ENCODE measurements at places on chromosomes 16 and 17.
A peak's percentile ranks its signal among the peaks of the same experiment; 100 is the strongest.

GRCh38 chr16:82439678-82440293 is 187.0 kb upstream of the CDH13 start:
- no peak for DNase-seq

DNA sequence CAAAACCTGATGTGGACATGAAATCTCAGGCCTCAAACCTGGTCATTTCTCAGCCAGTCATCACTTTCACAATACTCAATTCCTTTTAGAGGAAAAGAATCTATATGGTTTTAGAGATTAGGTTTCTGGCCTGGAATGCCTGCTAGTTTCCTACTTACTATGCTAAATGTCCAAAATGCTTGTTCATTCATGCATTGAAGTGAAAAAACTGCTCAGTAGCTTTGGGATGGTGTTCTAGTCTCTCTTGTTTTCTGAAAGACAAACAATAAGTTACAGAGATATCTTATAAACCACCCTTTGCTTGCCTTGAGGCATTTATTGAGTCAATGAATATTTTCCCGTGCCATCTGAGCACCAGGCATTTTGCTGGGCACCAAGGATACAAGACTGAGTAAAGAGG is 1146.5 kb upstream of the GOT2 start:
- DNase-seq, result no peak

DNA sequence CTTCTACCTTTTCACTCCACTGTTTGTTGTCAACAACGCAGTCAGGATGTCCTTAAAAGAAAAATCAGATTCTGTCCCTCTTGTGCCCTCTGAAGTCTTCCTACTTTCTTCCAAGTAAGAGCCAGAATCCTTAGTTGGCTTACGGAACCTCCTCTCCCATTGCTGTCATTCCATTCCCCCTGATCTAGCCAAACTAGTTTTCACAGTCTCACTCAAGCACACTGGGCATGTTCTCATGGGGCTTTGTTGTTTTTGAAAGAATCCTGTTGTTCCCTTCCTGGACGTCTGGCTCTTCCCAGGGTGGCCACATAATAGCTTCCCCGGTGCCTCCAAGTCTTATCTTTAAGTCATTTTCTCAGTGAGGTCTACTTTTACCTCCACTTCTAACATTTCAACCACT is 158.6 kb upstream of the ELAC2 start:
- DNase-seq, result no peak

DNA sequence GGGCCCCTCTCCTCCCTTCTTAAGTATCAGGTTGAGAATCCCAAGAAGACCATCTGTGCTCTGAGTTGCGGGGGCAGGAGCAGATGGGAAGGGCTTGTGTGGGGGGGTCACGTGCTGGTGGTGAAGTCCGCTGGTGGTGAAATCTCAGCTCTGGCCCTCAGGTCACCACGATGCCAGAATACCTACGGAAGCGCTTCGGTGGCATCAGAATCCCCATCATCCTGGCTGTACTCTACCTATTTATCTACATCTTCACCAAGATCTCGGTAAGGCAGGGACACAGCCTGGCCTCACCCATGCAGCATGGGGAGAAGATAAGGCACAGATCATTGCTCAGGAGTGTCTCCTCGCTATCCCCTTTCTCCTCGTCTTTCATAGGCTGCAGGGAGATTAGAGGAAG is 29.7 kb downstream of the SLC5A11 start:
- DNase-seq, result no peak

GRCh38 chr17:57892820-57893595 is 43.2 kb upstream of the MRPS23 start:
- peak; percentile 67 for DNase-seq

DNA sequence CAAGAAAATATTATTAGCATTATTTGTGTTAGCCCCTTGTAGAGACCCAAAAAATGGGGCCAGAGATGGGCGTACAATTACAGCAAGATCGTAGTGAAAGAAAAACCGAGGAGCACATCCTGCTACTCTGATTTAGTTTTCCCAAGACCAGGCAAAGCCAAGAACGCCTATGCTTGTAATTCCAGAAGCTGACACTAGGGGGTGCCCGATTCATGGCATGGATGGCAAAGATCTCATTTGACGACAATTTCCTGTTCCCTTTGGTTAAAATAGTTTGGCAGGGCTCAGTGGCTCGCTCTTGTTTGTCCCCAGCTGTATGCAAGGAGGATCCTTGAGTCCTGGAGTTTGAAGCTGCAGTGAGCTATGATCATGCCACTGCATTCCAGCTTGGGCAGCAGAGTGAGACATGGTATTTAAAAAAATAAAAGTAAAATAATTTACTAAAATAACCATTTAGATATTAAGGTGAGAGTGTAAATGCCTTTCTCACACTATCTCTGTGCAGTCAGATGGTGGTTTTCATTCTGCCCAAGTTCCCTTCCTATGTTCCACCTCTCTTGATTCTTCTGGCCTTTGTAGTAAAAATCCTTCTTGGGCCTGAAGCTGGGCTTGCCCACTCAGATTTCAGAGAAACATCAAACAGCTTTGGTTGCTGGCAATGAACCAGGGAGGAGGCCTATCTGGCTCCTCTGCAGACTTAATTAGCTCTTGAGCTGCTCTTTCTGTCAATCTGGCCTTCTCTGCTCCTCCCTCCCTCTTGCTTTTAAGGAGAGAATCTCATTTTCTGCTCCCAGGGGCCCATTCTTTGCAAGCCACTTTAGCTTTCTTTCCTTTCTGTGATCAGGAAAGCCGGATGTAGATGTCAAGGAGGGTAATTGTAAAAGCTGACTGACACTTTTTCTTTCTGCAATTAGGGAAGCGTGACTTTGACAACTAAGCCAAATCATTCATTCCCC is 31.2 kb downstream of the TMEM238L start:
- peak; percentile 68 for DNase-seq

GRCh38 chr17:30952638-30953393 is 18.0 kb upstream of the RNF135 start:
- no peak for DNase-seq

GRCh38 chr17:68865584-68865983 is 89.6 kb downstream of the ABCA8 start:
- DNase-seq, result no peak

- no peak for DNase-seq
Measured at GRCh38 chr16:71426880-71427615, 14.8 kb downstream of the TLE7 start.

- no peak for DNase-seq
Measured at GRCh38 chr17:36632916-36633771, 31.8 kb downstream of the MRM1 start.

GRCh38 chr16:51008037-51008436 is 143.0 kb downstream of the SALL1 start:
- DNase-seq, result no peak

- no peak for DNase-seq
Measured at GRCh38 chr17:47251421-47251940, 2.1 kb upstream of the ITGB3 start.

- no peak for DNase-seq
Measured at GRCh38 chr17:1089915-1090314, 89.9 kb downstream of the ABR start.

GRCh38 chr17:6753546-6753945 is 2.3 kb upstream of the XAF1 start:
- DNase-seq, result no peak

DNA sequence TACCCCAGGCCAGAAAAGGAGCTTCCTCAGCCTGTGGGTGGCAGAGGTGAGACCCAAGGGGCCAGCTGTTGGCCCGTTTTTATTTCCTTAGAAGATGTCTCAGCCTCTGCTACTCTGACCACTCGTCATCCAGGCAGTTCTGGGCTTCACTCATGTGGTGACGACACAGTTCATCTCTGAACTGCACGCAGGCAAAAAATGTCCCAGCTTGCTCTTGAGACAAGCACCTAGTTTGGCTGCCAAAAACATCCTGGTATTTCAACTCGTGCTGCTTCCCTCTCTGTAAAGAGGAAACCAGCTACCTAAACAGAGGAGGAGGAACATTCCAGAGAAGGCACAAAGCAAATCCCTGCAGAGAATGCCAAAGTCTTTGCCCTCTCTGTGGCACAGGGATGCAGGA is 125.7 kb downstream of the XYLT1 start:
- no peak for DNase-seq

DNA sequence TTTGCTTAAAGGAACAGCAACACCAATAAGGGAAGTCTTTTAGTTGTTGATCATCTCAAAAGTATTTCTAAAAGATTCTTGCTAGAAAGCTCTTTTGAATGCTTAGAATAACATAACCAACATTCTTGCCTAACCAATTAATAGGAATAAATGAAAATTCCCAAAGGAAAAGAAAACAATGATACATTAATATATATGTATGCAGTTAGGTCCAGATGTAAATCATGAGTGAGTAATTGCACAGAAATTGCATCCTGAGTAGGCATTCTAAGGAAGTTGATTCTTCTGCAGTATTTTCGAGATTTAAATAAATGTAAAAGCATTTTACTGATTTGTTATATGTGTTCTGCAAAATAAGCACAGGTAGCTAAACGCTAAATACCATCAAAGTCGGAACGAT is 22.1 kb downstream of the COX10 start:
- DNase-seq, result no peak

DNA sequence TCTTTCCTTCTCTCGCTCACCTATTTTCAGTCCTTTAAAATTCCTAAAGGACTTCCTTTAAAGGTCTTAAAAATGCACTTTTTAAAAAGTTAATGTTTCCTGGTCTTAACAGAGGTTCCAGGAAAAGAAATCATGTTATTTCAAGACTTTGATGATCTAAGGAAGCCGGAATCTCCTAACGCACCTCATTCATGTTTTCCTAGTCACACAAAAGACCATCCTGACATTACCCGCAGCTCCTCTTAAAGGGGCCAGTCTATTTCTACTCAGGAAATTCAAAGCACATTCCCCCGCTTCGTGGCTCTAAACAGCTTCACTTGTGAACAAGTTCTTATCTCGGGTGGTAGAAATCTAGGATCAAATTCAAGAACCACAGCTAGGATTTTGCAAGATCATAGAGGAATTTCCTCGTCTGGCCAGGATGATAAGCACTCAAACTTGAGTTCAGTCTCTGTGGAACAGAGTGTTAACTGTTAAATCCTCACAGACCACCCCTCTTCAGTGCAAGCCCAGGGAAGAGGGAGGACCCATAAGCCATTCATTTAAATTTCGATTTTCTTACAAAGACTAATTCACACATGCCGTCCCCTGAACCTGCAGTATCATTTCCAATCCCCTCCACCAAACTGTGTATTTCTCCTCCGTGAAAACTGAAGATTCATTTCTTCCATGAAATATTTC is 137.1 kb upstream of the AXIN2 start:
- peak; percentile 20 for DNase-seq

DNA sequence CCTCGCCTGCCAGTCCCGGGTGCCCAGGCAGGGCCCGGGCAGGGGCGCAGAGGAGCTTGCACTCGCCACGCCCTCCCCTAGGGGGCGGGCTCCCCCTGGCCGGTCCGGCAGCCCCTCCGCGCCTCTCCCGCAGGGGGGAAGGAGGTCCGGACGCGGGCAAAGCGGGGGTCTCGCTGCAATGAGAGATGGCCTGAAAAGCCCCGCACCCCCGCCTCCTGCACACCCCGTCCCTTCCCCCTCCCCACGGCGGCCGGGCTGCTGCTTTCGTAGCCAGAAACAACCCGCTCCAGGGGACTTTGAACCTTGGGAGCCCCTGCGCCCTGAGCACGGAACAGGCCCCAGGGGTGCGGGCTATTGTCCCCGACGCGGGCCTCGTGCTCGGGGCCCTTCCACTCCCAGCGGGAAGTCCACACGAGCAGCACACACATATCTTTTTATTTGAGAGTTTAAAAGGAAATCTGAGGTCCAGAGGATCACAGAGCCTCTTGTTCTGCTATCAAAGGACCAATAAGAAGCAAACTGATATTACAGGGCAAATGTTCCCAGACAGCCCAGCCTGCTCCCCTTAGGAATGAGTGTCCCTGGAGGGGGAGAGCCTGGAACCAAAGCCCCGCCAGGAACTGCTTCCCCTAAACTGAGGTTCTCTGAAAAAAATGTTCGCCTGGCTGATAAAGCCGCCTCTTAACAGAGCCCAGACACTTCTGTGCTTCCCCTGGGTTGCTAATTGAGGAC is 5.8 kb upstream of the CBX4 start:
- DNase-seq, result peak; percentile 64

Measured in small intestine (tissue), 16 donors.